Activated CD4-positive, alpha-beta T cell treated with anti-CD3 and anti-CD28 coated beads, Interleukin-10, Interleukin-2, amounts not matched to agents 100 ng/mL and 50 ng/mL, durations not matched to agents 16 hours and 8 hours (primary cell): ENCODE measurements at places on chromosomes 11 and 22.

- DNase-seq: no peak
Observed at GRCh38 chr11:86571273-86571948, 101.0 kb downstream of the ME3 start.

GRCh38 chr11:1743585-1744136 lies 6.7 kb downstream of the IFITM10 start:
- DNase-seq: no peak

DNA sequence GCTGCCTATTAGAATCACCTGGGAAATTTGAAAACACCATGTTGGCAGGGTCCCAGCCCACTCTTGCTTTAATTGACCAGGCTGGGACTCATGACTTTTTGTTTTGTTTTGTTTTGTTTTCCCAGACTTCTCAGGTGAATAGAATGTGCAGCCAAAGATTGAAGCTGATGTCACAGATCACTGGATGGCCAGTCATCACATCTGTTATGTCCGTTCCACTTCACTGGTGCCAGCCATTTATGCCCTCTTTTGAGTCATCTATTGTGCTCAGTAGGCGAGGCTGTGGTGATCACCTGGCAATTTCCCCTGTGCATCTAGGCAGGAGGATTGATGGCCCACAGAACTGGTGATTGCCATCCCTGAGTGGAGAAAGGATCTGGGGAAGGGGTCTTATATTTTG lies 297.3 kb downstream of the INSC start:
- no peak for DNase-seq

- no peak for DNase-seq
Observed at GRCh38 chr22:49713003-49713402, 114.7 kb downstream of the BRD1 start.

- no peak for DNase-seq
Observed at GRCh38 chr22:40517631-40518030, 118.9 kb downstream of the MRTFA start.

DNA sequence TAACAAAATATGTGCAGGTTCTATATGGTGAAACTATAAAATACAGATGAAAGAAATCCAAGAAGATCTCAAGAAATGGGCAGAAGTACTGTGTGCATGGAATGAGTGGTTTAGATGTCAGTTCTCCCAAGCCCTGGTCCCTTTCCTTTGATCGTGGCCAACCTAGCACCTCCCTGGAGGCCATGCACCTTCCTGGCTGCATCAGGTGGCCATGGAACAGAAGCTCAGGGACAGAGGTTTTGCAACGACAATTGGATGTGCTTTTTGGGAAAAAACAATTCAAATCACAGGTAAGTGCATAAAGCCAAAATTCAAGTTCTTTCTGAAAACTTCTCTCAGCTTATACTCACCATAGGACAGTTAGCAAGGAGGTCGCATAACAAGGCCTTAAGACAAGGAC lies 54.0 kb upstream of the SLC22A12 start:
- DNase-seq: no peak

- DNase-seq: no peak
Observed at GRCh38 chr11:45683271-45684058, 18.0 kb upstream of the CHST1 start.

GRCh38 chr11:95501761-95502266 lies 270.8 kb upstream of the SESN3 start:
- DNase-seq: no peak

DNA sequence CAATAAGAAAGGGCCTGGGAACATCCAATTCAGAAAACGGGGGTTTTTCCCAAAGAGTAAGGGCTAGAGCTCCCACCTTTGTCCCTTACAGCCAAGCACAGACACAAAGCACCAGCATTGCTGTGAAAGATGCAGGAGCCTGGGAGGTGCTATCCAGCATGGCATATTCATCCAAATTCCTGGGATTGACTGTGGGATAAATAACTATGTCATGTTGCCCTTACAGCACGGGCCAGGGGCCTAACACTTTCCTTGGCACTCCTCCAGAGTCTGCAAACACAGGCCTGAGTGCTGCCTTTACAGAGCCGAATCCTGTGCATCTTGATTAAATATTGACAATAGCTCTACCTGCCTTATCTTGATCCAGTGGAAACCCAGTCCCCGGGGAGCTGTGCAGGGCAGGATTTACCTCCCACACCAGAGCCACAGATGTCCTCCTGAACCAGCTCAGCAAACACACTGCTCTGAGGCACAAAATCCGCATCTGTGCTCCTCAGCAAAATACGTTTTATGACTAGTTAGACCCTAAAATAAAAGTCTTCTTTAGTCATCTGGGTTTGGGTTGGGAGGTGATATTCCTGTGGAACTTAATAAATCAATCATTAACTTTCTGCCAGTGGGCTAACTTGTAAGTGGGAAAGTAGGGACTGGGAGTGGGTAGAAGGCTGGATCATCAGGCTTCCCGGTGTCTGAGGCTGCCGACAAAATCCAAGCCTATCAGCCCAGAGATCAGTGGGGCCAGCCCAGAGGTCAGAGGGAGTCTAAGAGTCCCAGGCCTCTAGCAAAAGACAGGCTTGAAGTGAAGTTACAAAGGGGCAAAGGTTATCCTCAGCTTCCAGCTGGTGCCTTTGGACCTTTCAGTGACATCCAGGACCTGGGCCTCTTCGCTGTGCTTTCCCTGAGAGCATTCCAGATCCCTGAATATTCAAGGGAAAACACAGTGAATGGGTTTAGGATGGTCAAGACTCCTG lies 36.5 kb downstream of the POU2AF3 start:
- no peak for DNase-seq
